Stomach (tissue), 19 donors: ENCODE measurements at places on chromosomes 6 and 20.

- H3K4me1 ChIP-seq: no peaks in the 10 kb centered on the region
- DNase-seq: no peak
- no peaks in the 10 kb centered on the region for H3K36me3 ChIP-seq
- no peak overlapping the region for H3K27ac ChIP-seq
- H3K4me3 ChIP-seq: no peak overlapping the region
These were observed 321.8 kb upstream of the HSF2 start for GRCh38 chr6:122077603-122078002.

GRCh38 chr6:25831532-25832306 is at the start of gene SLC17A1:
SLC17A1 (minus strand) TSS chr6:25832052; CDS start chr6:25830557, 1,495 bp downstream.
- H3K27ac ChIP-seq: no peak within 1 kb of the TSS
- H3K4me1 ChIP-seq: no peaks in the 10 kb centered on the region
- DNase-seq: no peak
- H3K4me3 ChIP-seq: no peak within 1 kb of the TSS
- H3K27me3 ChIP-seq: no peaks in the 10 kb centered on the region
- H3K36me3 ChIP-seq: no peaks in the 10 kb centered on the region

- H3K4me3 ChIP-seq: no peak overlapping the region
- DNase-seq: no peak
These were observed 200.5 kb downstream of the PTPRK start for GRCh38 chr6:128319946-128320345.

- no peak overlapping the region for H3K4me3 ChIP-seq
- no peak for DNase-seq
- no peaks in the 10 kb centered on the region for H3K36me3 ChIP-seq
- H3K4me1 ChIP-seq: peaks cover 10% of the 10 kb centered on the region
- no peaks in the 10 kb centered on the region for H3K27me3 ChIP-seq
These were observed 262.7 kb downstream of the CD83 start for GRCh38 chr6:14380086-14380820.

DNA sequence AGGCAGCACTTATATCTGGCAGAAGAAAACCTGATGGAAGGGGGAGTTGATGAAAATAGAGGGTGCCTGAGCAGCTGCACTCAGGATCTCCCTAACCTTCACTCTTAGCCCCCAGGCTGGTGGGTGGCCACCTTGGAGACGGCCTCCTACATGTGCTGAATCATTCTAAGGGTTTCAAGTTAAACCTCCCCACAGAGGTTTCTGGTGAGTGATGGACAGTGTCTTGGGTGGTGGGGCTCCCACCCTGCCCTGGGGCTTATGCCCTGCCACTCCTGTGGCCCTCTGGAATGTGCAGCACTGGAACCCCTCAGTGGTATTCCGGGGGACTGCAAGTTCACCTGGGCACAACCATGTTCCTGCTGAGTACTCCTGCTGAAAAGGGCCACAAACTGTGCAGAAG is 357.2 kb downstream of the CD83 start:
- H3K4me1 ChIP-seq: peaks cover 11% of the 10 kb centered on the region
- DNase-seq: no peak
- H3K27ac ChIP-seq: no peak overlapping the region
- no peaks in the 10 kb centered on the region for H3K36me3 ChIP-seq
- no peak overlapping the region for H3K4me3 ChIP-seq

- H3K4me1 ChIP-seq: no peaks in the 10 kb centered on the region
- no peak overlapping the region for H3K4me3 ChIP-seq
- no peak overlapping the region for H3K27ac ChIP-seq
- DNase-seq: no peak
- no peaks in the 10 kb centered on the region for H3K36me3 ChIP-seq
These were observed 42.5 kb downstream of the ID4 start for GRCh38 chr6:19879663-19880062.

DNA sequence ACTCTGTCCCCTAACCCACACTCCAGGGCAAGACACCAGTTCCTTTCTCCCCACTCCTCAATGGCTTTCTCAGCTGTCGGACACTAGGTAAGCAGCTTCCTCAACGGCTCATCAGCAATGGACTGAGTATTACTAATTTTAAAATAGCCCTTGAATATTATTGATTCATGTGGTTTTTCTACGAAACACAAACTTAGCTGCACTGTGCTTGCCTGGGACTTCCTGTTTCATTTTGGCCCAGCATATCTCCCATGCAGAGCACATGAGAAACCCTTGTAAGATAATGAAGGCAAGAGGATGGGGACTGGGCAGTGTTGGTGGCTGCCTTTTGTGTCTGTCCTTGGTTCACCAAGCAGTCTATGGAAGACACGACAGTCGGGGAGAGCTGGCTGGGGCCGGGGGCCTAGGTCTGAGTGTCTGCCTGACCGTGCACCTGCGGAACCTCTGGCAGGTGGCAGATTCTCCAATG is 48.9 kb downstream of the RNASET2 start:
- peaks cover 7% of the 10 kb centered on the region for H3K4me1 ChIP-seq
- H3K4me3 ChIP-seq: no peak overlapping the region
- no peak overlapping the region for H3K27ac ChIP-seq
- H3K36me3 ChIP-seq: no peaks in the 10 kb centered on the region

GRCh38 chr6:14383393-14384174 is 266.0 kb downstream of the CD83 start:
- H3K4me1 ChIP-seq: peaks cover 13% of the 10 kb centered on the region
- no peak overlapping the region for H3K4me3 ChIP-seq
- H3K36me3 ChIP-seq: no peaks in the 10 kb centered on the region
- DNase-seq: peak; percentile 31
- H3K27me3 ChIP-seq: no peaks in the 10 kb centered on the region

DNA sequence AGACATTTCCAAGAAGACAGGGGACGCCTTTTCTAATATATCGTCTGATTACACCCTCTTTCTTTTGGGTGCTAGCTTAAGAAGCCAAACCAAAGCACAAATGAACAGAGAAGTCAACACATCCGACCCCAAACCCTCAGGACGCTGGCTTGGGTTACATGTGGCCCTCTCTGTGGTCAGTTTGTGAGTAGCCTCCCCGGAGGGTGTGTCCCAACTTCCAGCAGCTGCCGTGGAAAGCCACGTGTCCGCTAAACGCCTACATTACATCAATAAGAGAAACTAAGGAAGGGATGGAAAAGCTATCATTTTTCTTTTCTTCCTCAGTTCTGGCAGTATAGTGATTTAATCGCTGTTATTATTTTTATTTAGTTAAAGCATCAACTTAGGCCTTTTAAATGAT is 487 bp upstream of the BMP6 start:
- H3K27ac ChIP-seq: no peak overlapping the region
- peak overlapping the region; percentile 55 for H3K4me3 ChIP-seq
- no peaks in the 10 kb centered on the region for H3K36me3 ChIP-seq

DNA sequence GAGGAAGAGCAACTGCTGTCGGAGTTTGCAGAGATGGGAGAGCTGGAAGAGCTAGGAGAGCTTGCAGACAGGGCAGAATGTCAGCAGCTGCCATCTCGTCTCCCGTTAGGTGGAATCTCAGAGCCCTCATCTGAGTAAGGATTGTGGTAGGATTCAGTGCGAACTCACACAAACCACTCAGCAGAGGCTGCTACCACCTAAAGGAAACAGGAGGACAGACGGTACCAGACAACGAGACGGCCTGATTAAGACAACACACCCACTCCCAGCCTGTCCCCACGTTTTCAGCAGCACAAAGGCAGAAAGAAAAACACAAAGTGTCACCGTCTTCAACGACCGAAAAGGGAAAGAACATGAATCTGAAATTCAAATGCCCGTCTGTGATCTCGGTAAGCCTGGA is 4.1 kb downstream of the LEMD2 start:
- H3K36me3 ChIP-seq: peaks cover 67% of the 10 kb centered on the region
- H3K27me3 ChIP-seq: no peaks in the 10 kb centered on the region
- peak overlapping the region; percentile 20 for H3K27ac ChIP-seq

GRCh38 chr6:25750906-25751305 is 3.6 kb upstream of the SLC17A4 start:
- no peaks in the 10 kb centered on the region for H3K36me3 ChIP-seq
- no peak overlapping the region for H3K27ac ChIP-seq
- DNase-seq: no peak

GRCh38 chr20:15890407-15890982 is 682.8 kb downstream of the KIF16B start:
- no peaks in the 10 kb centered on the region for H3K4me1 ChIP-seq
- no peak for DNase-seq
- H3K4me3 ChIP-seq: no peak overlapping the region

DNA sequence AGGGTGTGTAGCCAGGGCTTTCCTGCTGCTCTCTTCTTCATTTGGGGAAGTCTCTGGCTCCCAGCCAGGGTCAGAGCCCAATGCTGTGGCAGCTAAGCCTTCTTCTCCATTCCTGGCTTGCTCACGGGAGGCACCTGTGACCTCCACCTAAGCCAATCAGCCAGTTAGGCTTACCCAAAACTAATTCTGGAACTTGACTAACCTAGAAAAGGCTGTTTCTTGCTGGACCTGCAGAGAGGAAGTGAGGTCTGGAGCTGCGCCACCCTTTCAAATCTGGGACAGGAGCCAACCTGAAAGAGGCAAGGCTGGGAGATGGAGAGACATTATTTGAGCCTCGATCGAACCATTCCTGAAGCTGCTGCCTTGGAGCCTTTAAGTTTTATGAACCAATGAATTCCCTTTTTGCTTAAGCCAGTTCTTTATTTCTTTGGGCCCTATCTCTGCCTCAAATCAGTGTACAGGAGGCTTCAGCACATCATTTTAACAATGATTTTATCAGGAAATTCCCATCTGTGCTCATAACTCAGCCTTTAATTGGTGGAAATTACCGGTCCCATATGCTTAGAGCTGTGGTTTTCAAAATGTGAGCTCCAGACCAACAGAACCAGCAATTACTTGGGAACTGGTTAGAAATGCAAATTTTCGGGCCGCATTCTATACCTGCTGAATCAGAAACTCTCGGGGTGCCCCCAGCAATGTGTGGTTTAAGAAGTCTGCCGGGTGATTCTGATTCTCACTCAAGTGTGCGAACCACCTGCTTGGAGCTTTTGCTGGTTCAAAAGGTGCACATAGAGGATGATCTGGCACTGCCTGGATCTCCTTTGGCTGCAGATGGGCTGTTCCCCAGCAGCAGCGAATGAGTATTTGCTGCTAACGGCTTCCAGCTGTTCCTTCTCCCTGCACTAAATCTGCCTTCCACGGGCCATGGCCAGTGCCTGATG is 97.4 kb upstream of the RNF24 start:
- peak; percentile 86 for DNase-seq
- H3K27me3 ChIP-seq: no peaks in the 10 kb centered on the region
- no peaks in the 10 kb centered on the region for H3K36me3 ChIP-seq
- no peak overlapping the region for H3K4me3 ChIP-seq
- H3K27ac ChIP-seq: no peak overlapping the region
- H3K4me1 ChIP-seq: peaks cover 5% of the 10 kb centered on the region

- H3K27me3 ChIP-seq: no peaks in the 10 kb centered on the region
- peaks cover 19% of the 10 kb centered on the region for H3K4me1 ChIP-seq
- DNase-seq: peak; percentile 82
- no peak overlapping the region for H3K4me3 ChIP-seq
- no peaks in the 10 kb centered on the region for H3K36me3 ChIP-seq
These were observed 55.0 kb downstream of the KIF13A start for GRCh38 chr6:17932330-17932852.

DNA sequence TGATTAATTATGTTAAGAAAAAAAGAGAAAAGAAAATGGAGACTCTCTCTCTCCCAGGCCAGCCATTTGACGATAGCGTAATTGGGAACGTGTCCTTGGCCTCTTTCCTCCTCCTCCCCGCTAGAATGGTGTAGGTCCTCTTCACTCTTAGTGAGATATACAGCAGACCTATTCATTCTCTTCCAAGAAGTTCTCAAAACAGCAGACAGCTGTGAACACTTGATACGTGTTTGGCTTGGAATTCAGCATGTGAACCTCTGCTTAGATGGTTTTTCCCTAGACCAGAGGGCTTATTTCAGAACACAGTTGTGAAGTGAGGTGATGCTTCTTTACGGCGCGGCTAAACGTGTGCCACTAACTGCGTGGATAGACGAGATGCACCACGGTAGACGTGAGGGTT is 32.6 kb upstream of the TULP4 start:
- no peaks in the 10 kb centered on the region for H3K4me1 ChIP-seq
- no peak overlapping the region for H3K4me3 ChIP-seq
- H3K27me3 ChIP-seq: no peaks in the 10 kb centered on the region
- H3K36me3 ChIP-seq: no peaks in the 10 kb centered on the region

- peaks cover 22% of the 10 kb centered on the region for H3K4me1 ChIP-seq
- H3K27me3 ChIP-seq: no peaks in the 10 kb centered on the region
- no peak overlapping the region for H3K4me3 ChIP-seq
- no peak for DNase-seq
- no peaks in the 10 kb centered on the region for H3K36me3 ChIP-seq
These were observed 121.8 kb downstream of the AKAP7 start for GRCh38 chr6:131257104-131257503.

- H3K4me3 ChIP-seq: no peak overlapping the region
- H3K27ac ChIP-seq: no peak overlapping the region
- no peaks in the 10 kb centered on the region for H3K4me1 ChIP-seq
- no peak for DNase-seq
These were observed 335.2 kb downstream of the KHDRBS2 start for GRCh38 chr6:61950811-61951210.

- peaks cover 14% of the 10 kb centered on the region for H3K27me3 ChIP-seq
- H3K27ac ChIP-seq: no peak overlapping the region
- no peaks in the 10 kb centered on the region for H3K4me1 ChIP-seq
- no peak for DNase-seq
These were observed 5.1 kb upstream of the HELZ2 start for GRCh38 chr20:63579017-63579694.

- H3K27me3 ChIP-seq: no peaks in the 10 kb centered on the region
- no peak overlapping the region for H3K27ac ChIP-seq
- peak; percentile 2 for DNase-seq
- no peak overlapping the region for H3K4me3 ChIP-seq
- no peaks in the 10 kb centered on the region for H3K36me3 ChIP-seq
These were observed 681.0 kb downstream of the C6orf118 start for GRCh38 chr6:164628302-164628931.

DNA sequence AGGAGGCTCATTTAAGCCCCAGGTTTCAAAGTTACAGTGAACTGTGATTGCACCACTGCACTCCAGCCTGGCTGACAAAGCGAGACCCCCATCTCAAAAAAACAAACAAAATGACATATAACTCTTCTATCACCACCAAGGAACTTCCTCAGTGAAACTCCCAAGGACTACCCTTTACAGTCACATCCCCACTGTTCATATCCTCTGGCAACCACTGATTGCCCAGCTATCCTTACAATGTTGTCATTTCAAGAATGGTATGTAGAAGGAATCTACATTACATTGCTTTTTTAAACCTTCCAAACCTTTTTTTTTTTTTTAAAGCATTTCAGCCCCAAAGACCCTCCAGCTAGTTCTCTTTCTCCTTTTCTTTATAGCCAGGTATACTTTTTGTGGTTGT is 123.1 kb upstream of the CARMIL1 start:
- no peak overlapping the region for H3K27ac ChIP-seq
- no peaks in the 10 kb centered on the region for H3K36me3 ChIP-seq
- no peaks in the 10 kb centered on the region for H3K4me1 ChIP-seq
- no peak for DNase-seq
